ENCODE measurements at places on chromosomes 4 and X.

- no peak for DNase-seq
Observed at GRCh38 chr4:3656416-3657356, 109.5 kb upstream of the ADRA2C start.

DNA sequence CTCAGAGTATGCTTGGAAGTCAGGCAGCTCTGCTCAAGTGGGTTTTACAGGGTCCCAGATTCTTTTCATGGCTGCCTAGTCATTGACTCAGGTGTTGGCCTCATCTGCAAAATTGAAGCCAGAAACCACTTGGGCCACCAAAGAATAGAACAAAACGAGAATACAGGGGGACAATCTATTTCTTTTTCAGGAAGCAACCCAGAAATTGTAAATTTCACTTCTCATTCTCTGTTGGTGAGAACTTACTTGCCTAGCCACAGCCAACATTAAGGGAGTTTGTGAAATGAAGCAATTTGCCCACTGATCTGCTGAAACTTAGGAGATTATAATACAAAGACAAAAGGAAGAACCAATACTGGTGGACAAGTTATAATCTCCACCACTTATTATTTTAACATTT lies 8.6 kb upstream of the TKTL2 start:
- no peak for DNase-seq

DNA sequence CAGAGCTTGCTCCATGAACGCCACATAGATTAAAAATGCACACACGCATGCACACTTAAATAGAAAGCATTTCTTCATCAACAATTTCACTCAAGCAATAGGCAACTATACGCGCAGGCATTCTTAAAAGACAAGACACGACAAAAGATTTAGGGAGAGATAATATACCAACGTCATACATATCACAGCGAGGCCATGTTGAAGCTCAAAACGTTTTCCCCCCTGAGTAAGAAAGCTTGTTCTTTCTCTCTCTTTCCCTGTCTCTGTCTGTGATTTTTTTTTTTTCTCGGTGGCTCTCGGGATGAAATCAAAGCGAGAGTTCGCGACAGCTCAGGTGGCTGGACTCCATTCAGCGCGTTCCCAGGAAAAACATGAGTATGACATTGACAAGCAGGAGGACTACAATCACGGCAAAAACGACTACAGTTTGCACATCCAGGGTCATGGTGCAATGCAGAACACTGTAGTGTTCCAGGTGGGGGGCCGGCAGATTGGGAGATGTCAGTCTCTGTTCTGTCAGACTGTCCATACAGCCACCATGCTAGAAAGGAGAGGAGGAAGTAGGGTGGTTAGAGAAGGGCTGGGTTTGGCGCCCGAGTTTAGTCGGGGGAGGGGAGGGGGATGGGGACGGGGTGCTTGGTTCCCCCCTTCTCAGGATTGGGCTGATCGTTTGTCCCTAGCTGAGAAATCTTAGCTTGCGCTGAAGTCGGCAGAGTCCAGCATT lies 30.7 kb downstream of the ARHGEF9 start:
- DNase-seq, result no peak

GRCh38 chr4:42361456-42361855 lies 35.8 kb upstream of the SHISA3 start:
- DNase-seq, result no peak

DNA sequence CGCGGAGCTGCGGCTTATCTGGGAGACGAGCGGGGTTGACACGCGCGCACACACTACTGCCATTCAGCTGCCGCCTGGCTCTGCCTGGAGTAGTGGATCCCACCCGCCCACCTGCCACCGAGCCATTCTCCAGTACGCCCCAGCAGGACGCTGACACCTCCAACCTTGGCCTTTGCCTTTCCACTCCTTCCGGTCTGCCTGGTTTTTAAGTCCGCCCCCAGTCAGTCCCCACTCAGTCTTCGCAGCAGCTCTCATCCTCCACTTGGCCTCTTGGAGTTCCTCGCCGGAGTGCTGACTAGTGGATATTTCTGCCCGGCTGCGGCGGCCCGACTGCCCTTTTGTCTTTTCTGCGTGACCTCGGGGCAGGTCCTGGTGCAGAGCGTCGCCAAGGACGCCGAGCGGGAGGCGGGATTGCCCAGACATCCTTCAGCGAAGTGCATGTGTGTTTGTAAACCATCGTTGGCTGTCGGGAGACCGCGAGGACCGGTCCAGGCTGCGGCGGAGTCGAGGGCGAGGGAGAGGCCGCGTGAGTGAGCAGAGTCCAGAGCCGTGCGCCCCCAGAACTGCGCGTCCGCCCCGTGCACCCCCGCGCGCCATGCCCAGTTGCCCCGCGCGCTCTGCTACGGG lies 1.1 kb downstream of the SLIT2 start:
- peak; percentile 9 for DNase-seq

DNA sequence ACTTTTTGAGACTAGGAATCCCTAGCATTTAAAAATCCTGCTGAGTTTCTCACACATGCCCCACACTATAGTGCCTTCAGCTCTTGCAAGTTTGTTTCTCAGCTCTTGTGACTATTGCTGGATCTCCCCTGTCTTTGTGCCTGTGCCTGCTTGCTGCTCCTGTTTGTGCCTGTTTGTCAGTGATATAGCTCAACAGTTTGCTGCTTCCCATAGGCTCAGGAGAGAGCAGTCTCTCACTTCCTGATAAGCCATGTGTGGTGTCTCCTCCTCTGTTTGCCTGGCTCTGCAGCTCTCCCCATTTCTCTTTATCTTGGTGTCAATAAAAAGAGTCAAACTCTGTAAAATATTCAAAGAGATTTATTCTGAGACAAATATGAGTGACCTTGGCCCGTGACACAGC lies 259.8 kb upstream of the CLNK start:
- no peak for DNase-seq

DNA sequence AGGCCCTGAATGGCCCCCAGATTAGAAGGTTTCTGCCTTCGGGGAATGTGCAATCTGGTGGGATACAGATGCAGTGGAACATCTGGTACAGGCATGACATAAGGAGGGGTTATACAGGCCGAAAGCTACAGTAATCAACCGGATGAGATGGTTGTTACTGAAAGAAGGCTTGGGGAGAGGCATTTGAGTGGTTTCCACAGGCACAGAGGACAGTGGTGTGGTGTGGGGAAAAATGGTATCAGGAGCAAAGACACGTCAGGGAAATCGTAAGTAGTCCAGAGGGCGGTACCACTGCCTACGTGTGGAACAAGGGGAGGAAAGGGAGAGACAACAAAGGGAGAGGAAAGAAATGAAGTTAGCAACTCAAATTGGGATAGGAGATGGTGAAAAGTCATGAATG lies 3.0 kb downstream of the PDLIM3 start:
- no peak for DNase-seq

DNA sequence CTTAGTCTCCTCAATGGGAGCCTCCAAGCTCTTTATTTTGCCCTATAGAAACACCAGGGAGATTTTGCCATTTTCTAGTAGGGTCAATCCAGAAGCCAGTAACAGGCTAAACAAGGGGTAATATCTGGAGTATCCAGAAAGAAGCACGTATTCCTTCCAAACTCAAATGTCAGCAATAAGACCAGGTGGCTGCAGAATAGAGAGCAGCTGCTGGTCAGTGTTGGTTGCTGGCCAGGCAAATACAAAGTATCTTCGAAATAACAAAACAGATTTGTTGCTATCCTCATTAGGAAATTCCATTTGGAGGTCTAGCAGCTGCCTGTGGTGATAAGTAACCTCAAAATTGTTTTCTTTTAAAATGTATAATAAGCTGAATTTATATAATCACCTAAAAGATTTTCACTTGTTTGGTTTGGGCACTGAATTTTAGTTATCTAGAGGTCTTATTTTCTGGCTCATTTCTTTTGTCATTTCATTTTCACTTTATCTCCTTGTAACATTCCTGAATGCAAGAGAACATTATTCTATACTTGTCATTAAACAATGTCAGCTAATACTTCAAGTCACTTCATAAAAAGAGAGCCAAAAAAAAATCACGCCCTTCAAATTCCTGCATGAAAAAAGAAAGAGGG lies 320.6 kb downstream of the DTHD1 start:
- no peak for DNase-seq

- DNase-seq, result no peak
Observed at GRCh38 chrX:121546317-121546716, 498.9 kb downstream of the GLUD2 start.

- DNase-seq, result no peak
Observed at GRCh38 chr4:116272336-116272735, 813.0 kb downstream of the TRAM1L1 start.

GRCh38 chr4:80199004-80199560 lies 1.8 kb downstream of the PRDM8 start:
- no peak for DNase-seq

DNA sequence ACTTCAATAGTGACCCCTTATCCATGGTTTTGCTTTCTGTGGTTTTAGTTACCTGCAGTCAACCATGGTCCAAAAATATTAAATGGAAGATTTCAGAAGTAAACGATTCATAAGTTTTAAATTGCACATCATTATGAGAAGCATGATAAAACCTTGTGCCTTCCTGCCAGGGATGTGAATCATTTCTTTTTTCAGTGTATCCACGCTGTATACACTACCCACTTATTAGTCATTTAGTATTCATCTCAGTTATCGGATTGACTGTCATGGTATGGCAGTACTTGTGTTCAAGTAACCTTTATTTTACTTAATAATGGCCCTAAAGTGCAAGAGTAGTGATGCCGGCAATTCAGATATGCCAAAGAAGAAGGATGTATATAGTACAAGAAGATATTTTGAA lies 37.7 kb upstream of the TASL start:
- DNase-seq, result no peak

DNA sequence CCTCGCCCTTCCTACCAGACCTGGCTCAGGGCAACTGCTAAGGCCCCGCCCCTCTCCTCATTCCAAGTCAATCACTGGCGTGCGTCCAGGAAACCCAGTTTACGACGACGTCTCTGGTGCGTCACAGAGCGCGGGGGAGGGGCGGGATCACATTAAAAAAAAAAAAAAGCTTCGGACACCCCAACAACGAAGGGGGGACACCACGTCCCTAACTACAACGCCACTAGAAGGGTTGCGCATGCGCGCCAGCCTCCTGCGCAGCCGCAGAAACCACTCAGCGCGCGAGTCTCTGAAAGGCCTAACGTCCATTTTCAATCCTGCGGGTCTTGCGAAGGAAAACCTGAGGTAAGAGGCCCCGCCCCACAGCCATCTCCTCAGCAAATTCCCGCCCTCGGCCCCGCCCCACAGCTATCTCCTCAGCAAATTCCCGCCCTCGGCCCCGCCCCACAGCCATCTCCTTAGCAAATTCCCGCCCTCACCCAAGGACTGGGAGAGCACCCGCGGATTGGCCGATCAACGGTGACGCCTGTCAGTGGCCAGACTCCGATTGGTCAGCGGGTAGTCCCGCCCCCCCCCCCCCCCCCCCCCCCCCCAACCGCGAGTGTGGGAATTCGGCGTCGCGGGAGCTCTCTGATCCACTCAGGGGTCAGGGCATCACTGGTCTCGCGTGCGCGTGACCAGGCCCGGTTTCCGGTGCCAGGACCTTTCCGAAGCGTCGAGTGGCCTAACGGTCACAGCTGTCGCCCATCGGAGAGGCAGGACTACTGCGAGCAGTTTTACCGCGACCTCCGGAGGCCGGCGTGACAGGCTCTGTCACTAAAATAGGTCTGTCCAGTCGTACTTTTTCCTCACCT lies at the start of gene SCML1:
Gene SCML1 (plus strand): TSS at position 638 of the 854 bp plus-strand sequence. CDS start 6,694 bp downstream, outside the sequence.
- DNase-seq, result peak; percentile 95

- DNase-seq, result no peak
Observed at GRCh38 chr4:189215574-189215973, 725.1 kb upstream of the FRG1 start.

- DNase-seq, result peak; percentile 13
Observed at GRCh38 chrX:38968344-38969216, 167.3 kb downstream of the MID1IP1 start.

DNA sequence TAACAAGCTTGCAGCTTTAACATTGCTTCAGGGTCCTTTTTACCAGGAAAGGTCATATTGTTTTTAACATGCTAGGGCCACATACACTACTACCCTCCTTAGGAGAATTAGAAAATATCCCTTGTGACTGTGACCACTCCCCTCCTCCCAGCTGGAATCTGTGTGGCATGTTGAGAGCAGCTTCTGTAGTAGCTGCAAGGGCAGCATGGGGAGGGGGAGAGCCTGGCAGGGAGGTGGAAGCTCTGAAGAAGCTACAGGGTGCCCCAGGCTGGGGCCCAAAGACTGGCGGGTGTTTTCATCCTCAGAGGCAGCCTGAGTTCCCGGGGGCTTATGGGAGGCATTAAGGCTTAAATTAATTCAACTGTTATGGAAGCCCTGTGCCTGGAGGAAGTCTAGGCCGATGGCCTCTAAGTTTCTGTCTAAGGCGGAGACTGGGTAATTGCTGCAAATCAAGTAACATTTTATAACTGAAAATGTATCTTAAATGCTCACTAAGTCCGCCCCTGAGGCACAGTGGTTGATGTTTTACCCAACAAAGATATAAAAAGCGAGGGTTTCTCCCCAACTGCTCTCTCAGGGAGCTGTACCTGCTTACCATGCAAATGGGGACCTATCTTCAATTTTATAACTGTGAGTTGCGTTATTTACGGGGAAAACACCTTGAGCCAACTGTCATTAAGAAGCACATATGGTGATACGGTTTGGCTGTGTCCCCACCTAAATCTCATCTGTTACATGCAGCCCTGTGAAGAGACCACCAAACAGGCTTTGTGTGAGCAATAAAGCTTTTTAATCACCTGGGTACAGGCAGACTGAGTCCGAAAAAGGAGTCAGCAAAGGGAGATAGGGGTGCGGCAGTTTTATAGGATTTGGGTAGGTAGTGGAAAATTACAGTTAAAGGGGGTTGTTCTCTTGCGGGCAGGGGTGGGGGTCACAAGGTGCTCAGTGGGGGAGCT lies 37.4 kb upstream of the STS start:
- DNase-seq, result no peak

DNA sequence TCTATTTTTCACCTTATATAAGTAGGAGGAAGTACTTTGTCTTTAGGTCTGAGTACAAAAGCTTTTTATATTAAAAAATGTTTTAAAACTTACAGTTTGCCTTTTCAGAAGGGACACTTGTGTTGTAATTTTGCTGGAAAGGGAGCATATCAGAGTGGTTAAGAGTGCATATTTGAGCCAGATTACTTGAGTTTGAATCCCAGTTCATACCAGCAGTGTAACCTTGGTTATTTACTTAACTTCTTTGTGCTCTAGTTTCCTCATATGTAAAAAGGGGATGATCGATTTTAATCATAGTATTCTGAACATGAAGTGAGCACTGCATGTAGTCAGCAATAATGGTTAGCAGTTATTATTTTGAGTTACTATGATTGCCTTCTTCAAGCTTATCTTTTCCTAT lies 78.3 kb upstream of the SLC4A4 start:
- DNase-seq, result no peak

Data from Ammon's horn (tissue), 1 donor.